ENCODE measurements at places on chromosomes 6 and 20.

- no peak for DNase-seq
- H3K27me3 ChIP-seq = no peaks in the 10 kb centered on the region
- peaks cover 33% of the 10 kb centered on the region for H3K4me1 ChIP-seq
Observed at GRCh38 chr20:49526568-49526967, 41.4 kb downstream of the PTGIS start.

GRCh38 chr6:39543095-39543494 is 182.1 kb downstream of the KIF6 start:
- no peaks in the 10 kb centered on the region for H3K36me3 ChIP-seq

GRCh38 chr6:56199956-56200355 is 47.4 kb downstream of the COL21A1 start:
- no peak overlapping the region for H3K27ac ChIP-seq
- H3K4me1 ChIP-seq = peaks cover 5% of the 10 kb centered on the region
- H3K36me3 ChIP-seq = peaks cover 16% of the 10 kb centered on the region
- H3K4me3 ChIP-seq = no peak overlapping the region
- no peaks in the 10 kb centered on the region for H3K27me3 ChIP-seq
- no peak for DNase-seq

DNA sequence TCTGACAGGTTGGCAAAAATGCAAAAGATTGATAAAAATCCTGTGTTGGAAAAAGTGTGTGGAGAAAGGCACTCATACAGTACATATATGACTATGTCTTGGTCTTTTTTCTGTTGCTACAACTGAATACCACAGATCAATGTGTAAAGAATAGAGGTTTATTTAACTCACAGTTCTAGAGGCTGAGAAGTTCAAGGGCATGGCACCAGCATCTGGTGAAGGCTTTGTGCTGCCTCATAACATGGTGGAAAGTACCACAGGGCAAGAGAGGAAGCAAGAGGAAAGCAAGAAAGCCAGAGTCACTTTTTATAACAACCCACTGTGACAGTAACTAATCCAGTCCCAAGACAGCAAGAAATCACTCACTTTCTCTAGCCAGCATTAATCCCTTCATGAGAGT is 57.5 kb downstream of the ALDH8A1 start:
- H3K27ac ChIP-seq = no peak overlapping the region
- no peaks in the 10 kb centered on the region for H3K4me1 ChIP-seq
- H3K4me3 ChIP-seq = no peak overlapping the region

- no peak overlapping the region for H3K27ac ChIP-seq
- peaks cover 5% of the 10 kb centered on the region for H3K27me3 ChIP-seq
- no peak for DNase-seq
- H3K36me3 ChIP-seq = no peaks in the 10 kb centered on the region
Observed at GRCh38 chr20:4667371-4667773, 54.3 kb upstream of the PRND start.

- H3K27me3 ChIP-seq = no peaks in the 10 kb centered on the region
- no peak overlapping the region for H3K4me3 ChIP-seq
- DNase-seq = no peak
- H3K4me1 ChIP-seq = peaks cover 40% of the 10 kb centered on the region
- peak overlapping the region; percentile 76 for H3K27ac ChIP-seq
- H3K36me3 ChIP-seq = peaks cover 4% of the 10 kb centered on the region
Observed at GRCh38 chr6:71393981-71394432, 105.4 kb downstream of the OGFRL1 start.

DNA sequence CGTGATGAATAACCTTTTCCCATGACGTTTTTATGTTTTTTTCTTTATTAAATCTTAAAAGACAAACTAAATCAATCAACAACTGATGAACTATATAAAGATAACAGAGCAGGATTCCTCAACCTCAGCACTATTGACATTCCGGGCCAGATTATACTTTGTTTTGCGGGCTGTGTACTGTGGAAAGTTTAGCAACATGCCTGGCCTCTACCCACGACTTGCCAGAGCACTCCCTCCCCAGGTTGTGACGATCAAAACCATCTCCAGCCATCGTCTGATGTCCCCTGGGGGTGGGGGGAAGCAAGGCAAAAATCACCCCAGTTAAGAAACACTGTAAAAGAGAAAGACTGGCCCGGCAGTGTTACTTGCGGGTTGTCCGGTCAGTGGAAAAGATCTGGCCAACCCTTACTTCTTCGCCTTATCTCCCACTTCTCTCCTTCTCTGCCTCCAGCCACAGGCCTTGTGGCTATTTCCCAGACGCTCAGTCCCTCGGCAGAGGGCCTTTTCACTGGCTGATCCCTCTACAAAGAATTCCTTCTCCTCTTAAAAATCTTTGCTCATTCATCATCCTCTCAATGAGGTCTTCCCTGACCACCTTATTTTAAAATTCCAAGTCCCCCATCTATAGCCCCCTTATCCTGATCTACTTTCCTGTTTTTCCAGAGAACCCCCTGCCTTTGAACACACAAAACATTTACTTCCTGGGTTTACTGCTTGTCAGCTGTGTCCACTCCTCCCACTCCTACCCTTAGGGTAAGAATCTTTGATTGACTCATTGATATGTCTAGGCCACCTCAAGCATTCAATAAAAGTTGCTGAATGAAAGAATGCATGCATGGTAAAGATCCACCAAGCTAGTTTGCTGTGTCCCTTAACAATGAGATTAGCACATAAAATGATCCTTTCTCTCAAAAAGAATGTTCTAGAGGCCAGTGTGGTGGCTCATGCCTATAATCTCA is 14.7 kb upstream of the RAB22A start:
- no peak overlapping the region for H3K27ac ChIP-seq
- H3K27me3 ChIP-seq = no peaks in the 10 kb centered on the region
- no peak overlapping the region for H3K4me3 ChIP-seq

DNA sequence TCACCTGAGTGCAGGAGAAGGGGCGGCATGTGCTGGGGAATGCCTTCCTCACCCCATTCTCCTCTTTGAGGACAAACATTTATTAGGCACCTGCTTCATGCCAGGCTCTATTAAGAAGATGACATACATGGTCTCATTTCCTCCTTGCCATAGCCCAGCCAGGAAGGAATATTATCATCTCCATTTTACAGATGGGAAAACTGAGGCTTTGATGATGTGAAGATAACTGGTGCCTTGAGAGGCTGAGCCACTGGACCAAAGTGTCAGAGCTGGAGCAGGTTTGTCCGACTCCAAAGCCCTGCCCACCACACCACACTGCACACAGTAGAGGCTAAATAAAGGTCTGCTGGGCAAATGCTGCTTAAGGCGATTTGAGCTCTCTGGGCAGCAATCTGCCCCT is 37.2 kb downstream of the FAM110A start:
- H3K4me1 ChIP-seq = no peaks in the 10 kb centered on the region
- no peak overlapping the region for H3K27ac ChIP-seq
- H3K27me3 ChIP-seq = peaks cover 19% of the 10 kb centered on the region
- no peaks in the 10 kb centered on the region for H3K36me3 ChIP-seq
- no peak overlapping the region for H3K4me3 ChIP-seq

DNA sequence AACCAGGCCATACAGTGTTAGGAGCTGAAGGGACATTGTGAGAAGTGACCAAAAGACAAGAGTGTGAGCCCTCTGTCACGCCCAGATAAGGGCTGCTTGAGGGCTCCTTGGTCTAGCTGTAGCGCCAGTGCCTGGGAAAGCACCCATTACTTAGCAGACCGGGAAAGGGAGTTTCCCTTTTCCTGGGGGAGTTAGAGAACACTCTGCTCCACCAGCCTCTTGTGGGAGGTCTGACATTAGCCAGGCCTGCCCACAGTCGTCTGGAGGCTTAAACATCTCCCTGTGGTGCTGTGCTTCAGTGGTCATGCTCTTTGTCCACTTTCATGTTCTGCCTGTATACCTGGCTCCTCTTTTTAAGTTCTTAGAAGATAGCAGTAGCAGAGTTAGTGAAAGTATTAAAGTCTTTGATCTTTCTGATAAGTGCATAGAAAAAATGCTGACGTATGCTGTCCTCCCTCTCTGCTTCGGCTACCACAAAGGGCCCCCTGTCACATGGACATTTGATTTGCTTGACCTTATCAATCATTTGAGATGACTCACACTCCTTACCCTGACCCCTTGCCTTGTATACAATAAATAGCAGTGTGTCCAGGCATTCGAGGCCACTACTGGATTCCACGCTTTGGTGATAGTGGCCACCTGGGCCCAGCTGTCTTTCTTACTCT is 201.5 kb upstream of the ECI2 start:
- peaks cover 13% of the 10 kb centered on the region for H3K4me1 ChIP-seq
- no peak for DNase-seq
- no peaks in the 10 kb centered on the region for H3K27me3 ChIP-seq
- H3K27ac ChIP-seq = no peak overlapping the region

DNA sequence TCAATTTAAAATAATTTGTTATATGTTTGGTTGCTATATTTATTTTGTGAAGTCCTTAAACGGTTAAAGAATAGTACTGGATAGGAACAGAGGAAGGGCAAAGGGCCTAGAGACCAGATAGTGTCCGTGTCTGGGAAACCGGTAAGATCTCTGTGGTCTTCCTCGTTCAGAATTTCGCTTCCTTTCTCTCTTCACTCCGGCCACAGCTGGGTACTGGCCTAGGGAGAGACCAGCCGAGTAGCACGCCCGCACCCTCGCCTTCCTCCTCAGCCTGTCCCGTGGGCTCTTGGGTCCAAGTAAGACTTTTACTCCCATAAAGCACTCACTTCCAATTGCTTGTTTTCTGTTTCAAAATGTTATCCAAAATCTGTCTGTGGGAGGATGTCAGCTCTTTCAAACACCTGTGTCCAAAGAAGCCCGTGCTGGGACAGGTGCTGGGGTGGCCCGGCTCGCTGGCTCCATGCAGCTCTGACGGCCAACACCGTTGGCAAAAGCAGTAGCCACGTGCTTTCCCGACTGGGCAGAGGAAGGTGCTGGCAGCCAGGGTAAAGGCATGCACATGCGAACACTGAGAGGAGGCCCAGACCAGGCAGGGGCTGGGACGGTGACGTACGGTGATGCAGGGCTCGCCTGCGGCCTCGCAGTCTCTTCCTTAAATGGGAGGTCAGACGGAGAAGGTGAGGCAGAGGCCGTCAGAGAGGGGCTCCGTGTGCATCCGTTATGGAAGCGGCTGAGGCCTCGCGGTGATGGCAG is 112.2 kb downstream of the IRF4 start:
- H3K4me1 ChIP-seq = no peaks in the 10 kb centered on the region
- no peaks in the 10 kb centered on the region for H3K27me3 ChIP-seq
- no peak overlapping the region for H3K27ac ChIP-seq
- H3K4me3 ChIP-seq = no peak overlapping the region

DNA sequence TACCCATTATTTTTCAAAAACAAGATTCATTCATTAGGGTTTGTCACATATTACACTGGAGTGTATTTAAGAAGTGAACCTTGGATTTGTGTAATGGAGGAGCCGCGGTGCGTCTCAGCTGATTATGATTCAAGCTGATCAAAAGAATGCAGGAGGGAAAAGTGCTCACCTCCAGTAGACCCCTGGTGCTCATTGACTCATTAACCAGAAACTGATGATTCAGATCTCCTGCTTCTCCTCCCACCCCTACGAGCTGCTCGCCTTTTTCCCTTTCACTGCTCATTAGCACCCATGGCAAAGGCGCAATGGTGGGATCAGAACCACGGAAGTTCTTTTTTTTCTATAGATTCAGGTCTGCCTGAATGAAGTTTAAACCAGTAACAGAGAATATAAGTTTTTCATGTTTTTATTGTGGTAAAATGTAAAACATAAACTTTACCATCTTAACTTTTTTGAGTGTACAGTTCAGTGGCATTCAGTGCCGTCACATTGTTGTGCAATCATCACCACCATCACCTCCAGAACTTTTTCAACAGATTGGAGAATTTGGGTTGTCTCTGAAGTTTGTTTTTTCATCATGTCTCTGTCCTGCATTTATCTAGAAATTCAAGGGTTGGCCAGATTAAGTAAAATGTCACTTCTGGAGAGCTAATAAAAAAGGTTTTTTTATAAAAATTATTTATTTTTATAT is 101.6 kb downstream of the LINC00237 start:
- H3K27me3 ChIP-seq = no peaks in the 10 kb centered on the region
- no peaks in the 10 kb centered on the region for H3K4me1 ChIP-seq
- H3K36me3 ChIP-seq = no peaks in the 10 kb centered on the region
- no peak overlapping the region for H3K27ac ChIP-seq
- DNase-seq = no peak

DNA sequence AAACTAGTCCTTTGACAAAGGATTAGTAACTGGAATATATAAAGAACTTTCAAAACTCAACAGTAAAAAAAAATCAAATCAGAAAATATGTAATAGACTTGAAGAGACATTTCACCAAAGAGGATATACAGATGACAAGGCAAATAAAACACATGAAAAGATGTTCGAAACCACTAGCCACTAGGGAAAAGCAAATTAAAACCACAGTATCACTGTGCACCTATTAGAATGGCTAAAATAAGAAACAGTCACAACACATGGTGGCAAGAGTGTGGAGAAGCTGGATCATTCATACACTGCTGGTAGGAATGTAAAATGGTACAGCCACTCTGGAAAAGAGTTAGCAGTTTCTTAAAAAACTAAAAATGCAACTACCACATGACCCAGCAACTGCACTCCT is 14.9 kb downstream of the ZBTB2 start:
- peak overlapping the region; percentile 74 for H3K27ac ChIP-seq
- DNase-seq = no peak
- no peaks in the 10 kb centered on the region for H3K27me3 ChIP-seq
- peaks cover 4% of the 10 kb centered on the region for H3K36me3 ChIP-seq
- no peak overlapping the region for H3K4me3 ChIP-seq

DNA sequence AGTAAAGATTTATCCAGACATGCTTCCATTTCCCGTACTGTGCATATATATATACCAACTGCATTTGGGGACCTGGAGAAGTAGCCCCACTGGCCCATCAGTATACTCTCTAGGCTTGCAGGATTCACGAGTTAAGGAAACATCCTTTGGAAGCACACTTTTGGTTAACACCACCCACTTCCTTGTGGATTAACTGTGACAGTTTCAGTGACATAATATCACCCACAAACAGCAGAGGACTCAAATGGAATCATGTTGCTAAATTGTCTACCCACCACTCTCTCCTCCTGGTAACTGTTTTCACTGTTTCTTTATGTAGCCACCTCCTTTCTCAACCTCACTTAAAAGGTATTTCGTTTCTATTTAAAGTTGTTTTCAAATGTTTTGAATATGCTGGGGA is 55.0 kb downstream of the PROKR2 start:
- H3K27ac ChIP-seq = no peak overlapping the region
- H3K36me3 ChIP-seq = no peaks in the 10 kb centered on the region
- H3K4me1 ChIP-seq = no peaks in the 10 kb centered on the region
- DNase-seq = no peak
